ENCODE measurements at places on chromosomes 13 and 19.

DNA sequence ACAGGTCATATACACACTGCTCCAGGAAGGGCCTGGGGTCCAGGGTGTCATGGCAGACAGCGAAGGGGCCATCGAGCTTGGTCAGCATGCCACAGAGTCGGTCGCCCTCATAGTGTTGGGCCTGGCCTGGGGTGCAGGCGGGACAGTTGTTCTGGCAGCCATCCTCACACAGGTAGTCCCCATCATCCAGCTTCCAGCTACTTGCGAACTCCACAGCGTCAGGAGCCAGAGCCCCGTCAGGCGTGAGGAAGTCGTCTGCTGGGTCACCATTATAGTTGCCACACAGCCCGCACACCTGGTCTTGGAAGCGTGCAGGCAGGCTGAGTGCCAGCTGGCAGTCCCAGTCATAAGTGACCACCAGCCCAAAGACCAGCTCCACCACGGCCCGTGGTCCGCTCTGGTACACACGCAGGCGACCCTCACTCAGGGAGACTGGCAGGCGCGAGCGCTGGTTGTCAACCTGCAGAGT lies 16.2 kb downstream of the FCGBP start:
- DNase-seq = no peak

DNA sequence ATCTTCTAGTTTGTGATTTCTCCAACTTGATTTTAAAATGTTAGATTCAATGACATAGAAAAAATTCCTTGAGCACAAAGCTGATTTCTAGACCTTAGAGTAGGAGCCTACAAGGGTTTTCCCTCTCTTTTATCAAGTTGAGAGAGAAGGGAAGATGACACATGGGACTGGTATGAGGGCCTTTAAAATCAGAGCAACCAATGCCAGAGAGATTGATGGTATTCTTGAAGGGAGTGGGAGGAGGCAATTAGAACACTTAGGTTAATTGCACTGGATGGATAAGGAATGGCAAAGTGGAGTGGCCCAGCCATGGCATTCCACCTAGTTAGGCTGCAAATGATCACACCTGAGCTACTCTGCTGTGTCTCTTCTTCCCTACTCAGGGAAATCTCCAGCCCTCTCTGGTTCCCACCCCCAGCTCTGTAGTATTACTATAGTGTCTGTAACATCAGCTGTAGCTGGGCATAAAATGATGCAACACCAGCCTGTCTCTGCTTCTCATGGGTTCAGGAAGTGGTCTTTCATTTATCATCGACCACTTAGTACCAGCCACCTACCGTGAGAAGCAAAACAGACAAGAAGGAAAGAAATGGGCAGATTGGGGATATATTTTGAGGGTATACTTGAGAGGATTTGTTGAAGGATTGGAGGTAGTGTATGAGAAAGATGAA lies 333.6 kb downstream of the DLEU7 start:
- no peak for DNase-seq

GRCh38 chr13:19888799-19889198 lies 25.4 kb upstream of the ZMYM5 start:
- no peak for DNase-seq

- no peak for DNase-seq
These were observed 14.2 kb downstream of the RAB8A start for GRCh38 chr19:16125737-16126495.

- no peak for DNase-seq
These were observed 1.8 kb downstream of the TNFAIP8L1 start for GRCh38 chr19:4641132-4641531.

- DNase-seq = no peak
These were observed 9.0 kb downstream of the PLAUR start for GRCh38 chr19:43660971-43661360.

DNA sequence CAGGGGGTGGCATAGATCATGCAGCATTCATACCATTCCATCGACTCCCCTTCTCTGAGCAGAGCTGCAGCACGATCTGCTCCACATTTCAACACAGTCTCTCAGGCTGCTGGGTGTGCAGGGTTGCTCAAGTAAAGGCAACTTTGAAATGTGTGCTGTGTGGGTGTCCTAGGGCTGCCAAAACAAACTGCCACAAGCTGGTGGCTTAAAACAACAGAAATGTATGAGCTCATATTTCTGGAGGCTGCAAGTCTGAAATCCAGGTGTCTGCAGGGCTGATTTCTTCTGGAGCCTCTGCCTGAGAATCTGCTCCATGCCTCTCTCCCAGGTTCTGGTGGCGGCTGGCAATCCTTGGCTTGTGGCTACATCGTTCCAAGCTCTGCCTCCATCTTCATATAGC lies 63.7 kb upstream of the WDFY2 start:
- DNase-seq = no peak

DNA sequence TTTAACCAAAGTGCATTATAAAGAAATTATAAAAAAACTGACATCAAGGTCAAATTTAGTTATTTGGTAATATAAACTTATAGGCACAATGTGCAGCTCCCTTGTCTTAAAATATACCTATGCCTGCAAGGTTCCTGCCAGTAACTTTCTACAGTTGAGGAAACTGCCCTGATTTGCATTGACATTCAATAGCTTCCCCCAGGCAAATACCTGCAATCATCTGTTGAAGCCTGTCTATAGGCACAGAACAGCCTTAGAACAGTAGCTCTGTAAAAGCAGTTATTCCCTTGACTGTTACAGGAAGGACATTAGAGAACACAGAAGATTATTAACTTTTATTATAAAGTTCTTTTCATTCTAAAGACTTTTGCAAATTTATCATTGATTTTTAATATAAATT lies 1239.5 kb downstream of the PCDH9 start:
- no peak for DNase-seq

- no peak for DNase-seq
These were observed 677.4 kb upstream of the SLITRK6 start for GRCh38 chr13:86476656-86477055.

DNA sequence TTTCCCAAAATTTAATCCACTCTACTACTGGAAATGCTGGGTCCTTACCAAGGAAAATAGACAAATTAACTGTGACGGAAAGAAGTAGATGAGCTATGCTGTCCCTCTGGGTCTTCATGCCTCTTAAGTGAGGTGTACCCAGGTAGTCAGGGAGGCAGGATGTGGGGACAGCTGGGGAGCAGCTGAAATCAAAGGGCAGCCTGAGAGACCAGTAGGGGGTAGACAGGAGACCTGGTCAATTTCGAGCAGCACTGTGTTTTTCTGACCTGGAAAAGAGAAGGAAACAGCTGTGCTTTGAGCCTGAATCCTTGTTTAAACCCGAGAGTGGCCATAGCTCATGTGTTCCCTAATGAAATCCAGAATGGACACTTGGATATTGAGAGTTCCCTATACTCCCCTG lies 587.3 kb downstream of the EFNB2 start:
- no peak for DNase-seq

DNA sequence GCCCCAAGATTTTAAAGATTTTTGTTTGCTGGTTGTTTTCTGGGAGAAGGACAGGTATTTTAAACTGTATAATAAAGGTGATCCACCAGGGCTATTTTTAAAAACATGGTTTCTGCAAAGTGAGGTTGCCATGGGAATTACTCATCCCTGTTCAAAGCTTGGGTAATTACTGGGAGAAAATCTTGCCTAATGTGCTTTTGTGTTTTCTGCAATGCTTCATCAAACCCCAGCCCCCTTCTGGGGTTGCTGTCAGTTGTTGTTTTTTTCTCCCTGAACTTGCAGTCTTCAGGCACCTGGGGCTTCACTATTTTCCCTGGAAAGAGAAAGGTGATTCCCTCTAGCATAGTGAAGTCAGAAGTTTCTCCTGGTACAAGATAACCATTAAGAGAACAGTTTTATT lies 277.2 kb downstream of the NALCN start:
- DNase-seq = peak; percentile 16

- no peak for DNase-seq
These were observed 2.6 kb upstream of the BCAM start for GRCh38 chr19:44806291-44806690.

DNA sequence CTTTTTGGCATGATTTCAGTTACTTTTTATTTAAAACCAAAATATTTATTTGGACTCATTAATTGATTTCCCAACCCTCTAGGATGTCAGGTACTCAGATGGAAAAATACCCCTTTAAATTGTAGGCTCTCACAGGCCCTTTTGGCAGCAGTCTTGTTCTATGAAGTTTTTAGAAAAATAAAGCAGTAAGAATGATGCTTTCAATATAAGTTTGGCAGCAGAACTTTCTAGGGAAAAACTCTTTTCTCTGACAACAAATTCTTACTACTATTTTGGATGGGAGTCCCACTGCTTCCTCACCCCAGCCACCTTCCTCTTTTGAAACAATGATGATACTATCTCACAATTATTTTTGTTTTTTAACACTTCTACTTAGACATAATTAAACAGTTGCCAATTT lies 581.6 kb upstream of the SGCG start:
- no peak for DNase-seq

- no peak for DNase-seq
These were observed 56.5 kb downstream of the VAV1 start for GRCh38 chr19:6828698-6829633.

- no peak for DNase-seq
These were observed 762.2 kb upstream of the PRR20A start for GRCh38 chr13:56378566-56378965.

- no peak for DNase-seq
These were observed 141.6 kb downstream of the RXFP2 start for GRCh38 chr13:31880851-31881494.

- DNase-seq = no peak
These were observed 8.6 kb downstream of the CALM3 start for GRCh38 chr19:46609511-46610412.

DNA sequence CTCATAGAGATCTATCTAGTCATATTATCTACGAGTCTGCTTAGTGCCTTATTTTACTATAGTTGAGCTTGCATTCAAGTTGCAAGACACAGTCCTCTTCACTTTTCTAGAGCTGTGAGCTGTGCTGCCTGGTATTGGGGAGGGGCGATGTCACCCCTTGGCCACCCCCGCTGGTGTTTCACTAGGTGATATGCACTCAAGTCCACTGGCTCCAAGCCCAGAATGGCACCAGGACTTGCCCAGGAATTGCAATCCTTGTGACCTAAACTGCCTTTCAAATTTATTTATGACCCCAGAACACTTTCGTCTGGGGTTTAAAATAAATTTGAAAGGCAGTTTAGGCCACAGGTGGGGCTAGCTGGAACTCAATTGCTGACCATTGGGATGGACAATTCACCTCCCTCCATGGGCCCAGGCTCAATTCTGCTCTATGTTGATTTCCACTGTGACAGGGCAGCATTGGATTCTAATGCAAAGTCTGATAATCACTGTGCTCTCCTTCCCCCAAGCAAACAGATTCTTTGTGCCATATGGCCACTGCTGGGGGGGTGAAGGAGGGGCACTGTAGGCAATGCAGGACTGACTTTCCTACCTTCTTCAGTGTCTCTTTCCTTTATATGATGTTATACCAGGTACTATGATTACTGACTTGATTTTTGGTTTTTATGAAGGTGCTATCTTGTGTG lies 1244.2 kb upstream of the MIR17HG start:
- DNase-seq = no peak

GRCh38 chr19:55358493-55358892 lies 4.0 kb upstream of the COX6B2 start:
- no peak for DNase-seq

GRCh38 chr19:8209462-8210378 lies 550 bp downstream of the CERS4 start:
- peak; percentile 47 for DNase-seq

DNA sequence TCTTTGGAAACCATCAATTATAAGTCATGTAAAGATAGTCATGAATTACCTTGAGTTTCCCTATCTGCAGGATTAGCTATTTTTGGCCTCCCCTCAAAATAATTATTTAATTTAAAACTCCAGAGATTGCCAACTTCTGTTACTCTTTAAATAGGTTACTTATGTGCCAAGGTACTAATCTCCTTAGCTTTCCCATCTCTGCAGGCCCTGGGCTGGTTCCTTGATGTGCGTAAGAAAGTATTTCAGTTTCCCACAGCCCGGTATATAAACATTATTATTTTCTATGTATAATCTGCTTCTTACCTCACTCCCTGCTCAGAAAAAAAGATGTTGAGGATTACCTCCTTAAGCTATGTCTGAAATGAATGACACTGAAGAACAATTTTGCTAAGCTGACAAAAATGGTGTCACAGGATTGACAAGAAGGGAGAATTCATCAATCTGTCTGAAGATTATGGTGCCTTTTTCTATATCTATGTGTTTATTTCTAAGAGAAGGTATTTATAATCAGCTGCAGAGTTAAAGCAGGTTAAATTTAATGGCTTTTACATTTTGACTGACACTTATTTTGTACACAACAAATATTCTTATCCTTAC lies 1697.2 kb upstream of the PCDH20 start:
- DNase-seq = no peak

GRCh38 chr13:110261166-110262081 lies 45.5 kb downstream of the COL4A1 start:
- DNase-seq = no peak

GRCh38 chr13:56713656-56714055 lies 427.1 kb upstream of the PRR20A start:
- no peak for DNase-seq

- DNase-seq = no peak
These were observed 671.9 kb downstream of the UQCRFS1 start for GRCh38 chr19:28541029-28541428.

- DNase-seq = no peak
These were observed 114.8 kb upstream of the TDRD3 start for GRCh38 chr13:60282186-60282585.

GRCh38 chr19:34276614-34277013 lies 22.3 kb downstream of the GARRE1 start:
- no peak for DNase-seq

DNA sequence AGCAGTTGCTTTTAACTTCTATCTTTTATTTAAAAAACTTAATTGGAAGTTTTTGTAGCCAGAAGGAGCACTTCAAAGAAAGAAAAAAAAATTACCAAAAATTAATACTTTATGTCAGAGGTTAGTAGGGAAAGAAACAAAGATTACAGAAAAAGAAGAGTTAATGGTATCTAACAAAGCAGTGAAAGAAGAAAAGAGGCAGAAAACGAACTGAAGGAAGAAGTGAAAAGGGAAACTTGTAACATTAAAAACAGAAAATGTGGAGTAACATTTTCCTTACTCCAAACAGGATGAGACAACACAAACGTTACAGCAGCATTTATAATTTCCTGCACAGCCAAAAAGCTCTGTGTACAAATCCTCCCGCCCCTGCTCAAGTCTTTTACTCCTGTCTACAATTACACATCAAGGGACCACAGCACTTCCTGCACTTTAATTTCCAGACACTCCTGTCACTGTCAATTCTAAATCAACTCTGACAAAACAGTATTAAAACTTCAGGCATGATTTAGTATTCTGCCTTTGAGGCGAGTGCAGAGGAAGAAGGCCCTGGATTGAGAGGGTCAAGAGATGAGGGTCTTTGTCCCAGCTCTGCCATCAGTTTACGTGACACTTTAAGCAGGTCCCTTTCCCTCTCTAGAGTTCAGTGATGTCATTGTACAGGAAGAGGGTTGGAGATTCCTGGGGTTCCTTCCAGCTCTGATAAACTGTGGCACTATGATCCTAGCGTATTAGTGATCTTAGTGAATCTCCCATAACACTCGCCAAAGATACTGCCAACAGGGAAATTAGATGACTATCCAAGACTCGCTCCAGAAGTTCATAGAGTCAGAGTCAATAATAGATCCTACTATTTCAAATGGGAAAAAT lies 53.2 kb upstream of the LSM14A start:
- no peak for DNase-seq

Measured in NCI-H1105 treated with DMSO at 0.1 percent for 48 hours (cell line).